T-helper 22 cell (primary cell): ENCODE measurements at places on chromosomes 5 and 9.

GRCh38 chr5:33509036-33509435, 68.3 kb downstream of the TARS1 start:
- DNase-seq: no peak

- no peak for DNase-seq
These were observed 9.9 kb downstream of the ERGIC1 start for GRCh38 chr5:172843825-172844576.

DNA sequence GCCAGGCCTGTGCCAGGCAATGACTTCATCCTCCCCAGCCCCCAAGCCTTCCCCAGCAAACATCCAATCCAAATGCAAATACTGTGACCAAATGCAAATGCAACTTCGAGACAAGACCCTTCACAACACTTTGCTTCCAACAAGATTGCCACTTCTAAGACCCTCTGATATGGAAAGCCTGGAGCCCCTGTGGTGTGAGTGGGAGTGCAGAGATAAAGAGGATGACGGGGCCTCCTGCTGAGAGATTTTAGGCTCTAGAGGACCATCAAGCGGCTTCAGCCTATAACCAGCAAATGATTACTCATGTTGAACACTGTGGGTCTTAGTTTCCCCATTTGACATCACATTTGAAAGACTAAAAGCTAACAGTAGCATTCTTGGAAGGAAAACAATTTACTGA, 46.6 kb upstream of the GABRP start:
- no peak for DNase-seq

GRCh38 chr5:154087260-154087659, 48.5 kb downstream of the MFAP3 start:
- DNase-seq: no peak

GRCh38 chr9:82223442-82223841, 234.9 kb downstream of the SPATA31D1 start:
- no peak for DNase-seq

DNA sequence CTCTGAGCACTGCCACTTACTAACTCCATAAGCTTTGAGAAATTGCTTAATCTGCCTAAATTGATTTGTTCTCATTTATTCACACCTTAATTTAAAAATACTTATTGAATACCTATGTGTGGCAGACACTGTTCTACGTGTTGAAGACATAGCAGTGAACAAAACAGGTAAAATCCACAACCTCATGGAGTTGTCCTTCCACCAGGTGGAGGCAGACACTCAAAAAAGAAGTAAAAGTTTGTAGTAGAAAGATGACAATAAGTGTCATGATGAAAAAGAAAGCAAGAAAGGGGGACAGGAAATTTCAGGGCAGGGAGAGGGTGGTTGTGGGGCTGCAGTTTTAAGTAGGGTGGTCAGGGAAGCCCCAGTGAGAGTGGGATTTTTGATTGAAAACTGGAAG, 94.9 kb downstream of the SREK1 start:
- no peak for DNase-seq

- no peak for DNase-seq
These were observed 283.9 kb downstream of the PJA2 start for GRCh38 chr5:109125755-109126429.

DNA sequence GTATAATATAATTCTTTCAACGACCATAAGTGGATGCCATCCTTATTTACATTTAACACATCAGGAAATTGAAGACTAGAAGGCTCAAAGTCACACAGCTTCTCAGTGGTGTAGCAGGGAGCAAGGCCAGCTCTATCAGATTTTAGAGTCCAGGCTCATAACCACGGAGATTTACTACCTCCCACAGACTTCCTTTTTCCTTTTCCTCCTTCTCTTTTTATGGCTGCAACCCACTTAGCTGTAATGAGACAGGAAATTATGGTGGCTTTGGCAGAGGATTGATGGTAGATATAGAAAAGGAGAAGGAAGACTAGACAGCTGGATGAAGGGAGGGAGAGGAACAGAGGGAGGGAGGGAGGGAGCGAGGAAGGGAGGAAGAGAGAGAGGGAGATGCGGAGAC, 47.4 kb downstream of the SPEF2 start:
- DNase-seq: no peak

DNA sequence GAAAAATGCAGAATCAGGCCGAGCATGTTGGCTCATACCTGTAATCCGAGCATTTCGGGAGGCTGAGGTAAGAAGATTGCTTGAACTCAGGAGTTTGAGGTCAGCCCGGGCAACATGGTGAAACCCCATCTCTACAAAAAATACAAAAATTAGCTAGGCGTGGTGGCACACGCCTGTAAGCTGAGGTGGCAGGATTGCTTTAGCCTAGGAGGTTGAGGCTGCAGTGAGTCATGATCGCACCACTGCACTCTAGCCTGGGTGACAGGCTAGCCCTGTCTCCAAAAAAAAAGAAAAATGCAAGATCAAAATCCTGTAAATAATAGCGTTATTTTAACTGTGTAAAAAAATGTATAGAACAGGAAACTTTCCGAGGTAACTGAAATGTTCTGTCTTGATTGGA, 39.4 kb downstream of the RNF44 start:
- DNase-seq: no peak

DNA sequence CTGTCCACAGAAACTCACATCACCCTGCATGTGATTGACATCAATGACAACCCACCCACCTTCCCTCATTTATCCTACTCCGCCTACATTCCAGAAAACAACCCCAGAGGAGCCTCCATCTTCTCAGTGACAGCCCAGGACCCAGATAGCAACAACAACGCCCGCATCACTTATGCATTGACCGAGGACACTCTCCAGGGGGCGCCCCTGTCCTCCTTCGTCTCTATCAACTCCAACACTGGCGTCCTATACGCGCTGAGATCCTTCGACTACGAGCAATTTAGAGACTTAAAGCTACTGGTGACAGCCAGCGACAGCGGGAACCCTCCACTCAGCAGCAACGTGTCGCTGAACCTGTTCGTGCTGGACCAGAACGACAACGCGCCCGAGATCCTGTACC, 1.7 kb downstream of the PCDHGA3 start:
- DNase-seq: no peak

DNA sequence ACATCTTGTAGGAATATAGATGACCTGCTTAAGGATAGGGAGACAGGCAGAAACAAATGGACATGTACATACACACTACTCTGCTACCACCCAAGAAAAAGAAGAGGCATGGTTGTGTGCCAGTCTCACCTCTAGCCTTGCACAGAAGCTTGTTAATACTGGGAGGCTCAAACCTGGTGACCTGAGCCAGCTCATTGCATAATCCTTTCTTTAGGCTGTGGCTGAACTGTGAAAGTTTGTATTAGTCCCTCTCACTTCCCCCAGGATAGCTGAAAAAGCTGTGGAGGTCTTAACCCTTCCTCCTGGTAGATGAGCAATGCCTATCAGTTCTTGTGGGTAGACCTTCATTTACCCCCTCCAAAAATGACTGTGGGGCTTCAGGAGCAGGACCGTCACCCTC, 28.7 kb downstream of the TPD52L3 start:
- no peak for DNase-seq

DNA sequence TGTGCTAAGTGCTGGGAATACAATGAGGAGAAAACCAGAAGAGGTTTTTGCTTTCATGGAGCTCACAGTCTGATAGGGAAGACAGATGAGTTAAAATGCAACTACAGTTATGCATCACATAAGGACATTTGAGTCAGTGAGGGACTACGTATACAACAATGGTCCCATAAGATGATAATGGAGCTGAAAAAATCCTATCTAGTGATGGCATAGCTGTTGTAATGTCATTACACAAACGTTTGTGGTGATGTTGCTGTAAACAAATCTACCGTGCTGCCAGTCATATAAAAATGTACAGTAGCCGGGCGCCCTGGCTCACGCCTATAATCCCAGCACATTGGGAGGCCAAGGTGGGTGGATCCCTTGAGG, 110.1 kb upstream of the RAD23B start:
- no peak for DNase-seq

GRCh38 chr9:95857896-95858295, 17.6 kb upstream of the ERCC6L2 start:
- no peak for DNase-seq

DNA sequence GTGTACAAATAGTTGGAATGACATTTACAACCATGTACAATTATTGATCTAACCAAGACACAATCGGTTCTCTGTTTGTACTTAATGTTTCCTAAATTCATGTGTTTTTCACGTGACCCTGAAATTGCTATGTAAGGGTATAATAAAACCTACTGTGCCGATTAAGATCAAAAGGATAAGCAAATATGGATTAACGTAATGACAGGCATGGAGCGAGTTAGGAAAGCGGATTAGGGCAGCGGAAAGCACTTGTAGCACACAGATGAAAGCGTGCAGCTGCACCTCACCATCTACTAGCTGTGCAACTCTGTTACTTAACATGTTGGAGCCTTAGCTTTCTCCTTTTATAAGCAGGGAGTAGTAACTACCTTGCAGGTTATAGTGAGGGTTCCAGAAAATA, 38.3 kb upstream of the ZFYVE16 start:
- no peak for DNase-seq

DNA sequence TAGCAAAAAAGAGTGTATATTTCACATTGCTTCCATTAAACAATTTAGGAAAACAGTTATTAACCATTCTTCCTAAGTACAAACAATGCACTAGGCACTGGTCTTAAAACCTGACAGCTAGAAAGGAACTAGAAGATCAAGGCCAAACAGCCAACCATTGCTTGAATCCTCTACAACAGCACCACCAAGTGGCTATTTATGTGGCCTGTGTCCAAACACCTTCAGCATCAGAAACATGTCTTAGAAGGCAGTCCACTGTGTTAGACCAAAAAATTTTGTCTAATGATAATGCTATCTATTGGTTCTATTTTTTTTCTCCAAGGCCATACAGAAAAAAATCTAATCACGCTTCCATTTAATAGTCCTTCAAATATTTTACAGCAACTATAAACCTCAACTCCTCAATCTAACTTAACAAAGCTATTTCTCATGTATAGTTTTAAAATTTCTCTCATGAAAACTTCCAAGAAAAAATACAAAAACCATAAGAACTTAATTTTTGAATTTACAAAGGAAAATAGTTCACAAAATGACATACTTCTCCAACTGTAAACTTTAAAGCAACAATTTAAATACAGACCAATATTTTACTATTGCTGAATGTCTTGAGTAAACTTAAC, 36.1 kb downstream of the CAAP1 start:
- no peak for DNase-seq

- no peak for DNase-seq
These were observed 277.7 kb downstream of the NR2F1-AS1 start for GRCh38 chr5:93303291-93303691.

DNA sequence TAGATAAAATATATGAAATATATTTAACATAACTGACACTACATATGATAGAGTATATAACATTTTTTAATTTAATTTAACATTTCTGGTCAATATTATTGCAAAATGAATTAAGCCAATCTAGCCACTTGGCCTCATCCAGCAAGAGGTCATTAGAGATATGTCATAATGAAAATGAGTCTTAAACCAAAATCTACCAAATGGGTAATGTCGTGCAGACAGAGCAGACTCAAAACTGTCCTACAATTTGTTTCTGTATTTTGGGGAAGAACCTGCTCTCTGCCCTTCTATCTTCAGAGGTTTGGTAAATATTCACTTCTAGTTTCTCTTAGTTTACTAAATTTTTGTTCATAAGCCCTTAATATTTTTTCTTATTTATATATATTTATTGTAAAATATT, 61.4 kb downstream of the ARHGEF28 start:
- DNase-seq: no peak
